ENCODE measurements at places on chromosomes 3 and 15.

GRCh38 chr3:94414418-94414817, 351.6 kb downstream of the NSUN3 start:
- DNase-seq, result no peak

DNA sequence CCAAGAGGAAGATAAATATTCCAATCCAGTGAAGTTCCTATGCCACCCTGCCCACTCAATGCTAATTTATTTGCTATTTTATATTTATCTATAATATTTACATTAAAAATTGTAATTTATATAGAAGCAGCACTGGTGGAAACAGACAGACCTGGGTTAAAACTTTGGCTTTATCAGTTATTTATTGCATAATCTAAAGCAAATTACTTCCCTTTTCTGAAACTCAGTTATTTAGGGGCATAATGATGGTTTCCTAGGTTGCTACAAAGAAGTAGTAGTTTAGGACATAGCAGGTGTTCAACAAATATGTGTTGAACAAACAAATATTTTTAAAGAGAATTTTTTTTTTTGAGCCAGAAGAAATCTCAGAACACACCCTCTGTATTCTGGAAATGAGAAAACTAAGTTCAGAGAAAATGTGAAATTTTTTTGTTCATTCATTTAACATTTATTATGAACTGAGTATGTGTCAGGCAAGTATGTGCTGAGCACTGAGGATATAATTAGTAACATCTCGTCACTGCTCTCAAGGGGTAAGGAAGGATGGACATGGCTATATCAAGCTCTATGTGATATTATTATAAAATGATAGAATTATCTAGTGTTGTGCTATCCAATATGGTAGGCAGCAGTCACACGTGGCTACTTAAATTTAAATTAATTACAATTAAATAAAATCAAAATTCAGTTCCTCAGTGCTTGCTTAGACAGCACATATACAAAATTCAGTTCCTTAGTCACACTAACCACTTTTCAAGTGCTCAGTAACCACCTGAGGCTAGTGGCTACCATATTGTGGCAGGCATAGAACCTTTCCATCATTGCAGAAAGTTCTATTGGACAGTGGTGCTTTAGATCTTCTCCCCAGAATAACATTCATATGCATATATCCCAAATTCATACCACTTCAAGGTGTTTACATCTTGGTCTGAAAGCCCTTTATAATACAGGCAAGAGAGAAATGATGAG, 7.0 kb upstream of the UBE2Q2 start:
- DNase-seq, result no peak

GRCh38 chr3:142211034-142211433, 14.4 kb downstream of the GK5 start:
- no peak for DNase-seq

- no peak for DNase-seq
Measured at GRCh38 chr3:69494185-69494584, 108.3 kb upstream of the FRMD4B start.

DNA sequence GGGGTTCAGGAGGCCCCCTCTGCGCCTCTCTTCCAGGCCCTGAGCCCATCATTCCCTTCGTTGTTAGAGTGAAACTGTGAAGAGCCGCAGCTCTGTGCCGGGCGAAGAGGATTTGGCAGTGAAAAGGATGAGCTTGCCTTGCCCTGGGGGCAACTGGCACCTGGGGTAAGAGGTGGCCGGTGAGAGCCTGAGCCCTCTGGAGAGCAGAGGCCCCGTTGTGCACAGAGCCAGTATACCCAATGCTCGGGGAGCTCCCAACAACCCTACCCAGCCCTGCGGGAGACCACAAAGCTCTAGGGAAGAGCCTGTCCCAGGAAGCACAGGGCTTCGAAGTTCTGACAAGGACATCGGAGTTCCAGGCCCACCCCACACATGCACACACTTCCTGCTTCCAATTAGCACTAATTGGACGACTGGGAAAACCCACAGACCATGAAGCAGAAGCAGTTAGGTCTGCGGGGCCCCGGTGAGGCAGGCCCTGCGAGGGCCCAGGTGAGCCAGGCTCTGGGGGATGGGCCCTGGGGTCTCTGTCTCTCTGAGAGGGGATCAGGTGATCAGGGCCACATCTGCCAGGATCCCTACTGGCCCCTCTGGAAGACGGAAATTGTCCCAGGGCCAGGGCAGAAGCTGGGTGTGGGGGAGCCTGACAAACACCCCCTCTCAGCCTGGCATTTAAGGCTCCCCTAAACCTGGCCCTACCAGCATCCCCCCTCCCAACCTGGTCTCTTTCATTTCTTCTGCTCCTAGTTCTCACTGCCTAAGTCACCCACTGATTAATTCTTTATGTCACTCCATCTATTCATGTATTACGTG, 27.9 kb upstream of the SFMBT1 start:
- no peak for DNase-seq

GRCh38 chr15:78041946-78042345, 35.6 kb downstream of the TBC1D2B start:
- no peak for DNase-seq

DNA sequence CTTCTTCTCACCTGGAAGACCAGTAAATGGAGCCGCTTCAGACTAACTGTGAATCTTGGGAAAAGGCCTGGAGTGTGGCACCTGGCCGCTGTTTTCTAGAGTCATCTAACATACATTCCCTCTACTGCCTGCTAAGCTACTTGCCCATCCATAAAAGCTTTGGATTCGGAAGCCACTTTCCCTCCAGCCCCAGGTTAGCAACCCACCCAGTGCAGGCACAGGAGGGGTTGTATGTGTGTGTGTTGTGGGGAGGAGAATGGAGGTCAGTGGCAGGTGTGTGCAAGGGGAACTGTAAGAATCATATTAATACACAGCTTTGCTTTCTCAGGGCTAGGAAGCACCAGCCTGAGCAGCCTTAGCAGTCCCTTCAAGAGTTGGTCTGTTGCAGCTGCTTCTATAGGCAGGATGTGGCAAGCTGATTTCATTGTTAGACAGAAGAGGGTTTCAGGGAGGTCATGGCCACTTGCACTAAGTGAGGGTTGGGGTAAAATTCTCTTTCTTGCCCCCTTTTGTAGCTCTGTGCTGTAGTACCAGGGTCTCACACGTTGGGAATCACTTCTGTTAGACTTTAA, 8.9 kb downstream of the NSUN3 start:
- no peak for DNase-seq

DNA sequence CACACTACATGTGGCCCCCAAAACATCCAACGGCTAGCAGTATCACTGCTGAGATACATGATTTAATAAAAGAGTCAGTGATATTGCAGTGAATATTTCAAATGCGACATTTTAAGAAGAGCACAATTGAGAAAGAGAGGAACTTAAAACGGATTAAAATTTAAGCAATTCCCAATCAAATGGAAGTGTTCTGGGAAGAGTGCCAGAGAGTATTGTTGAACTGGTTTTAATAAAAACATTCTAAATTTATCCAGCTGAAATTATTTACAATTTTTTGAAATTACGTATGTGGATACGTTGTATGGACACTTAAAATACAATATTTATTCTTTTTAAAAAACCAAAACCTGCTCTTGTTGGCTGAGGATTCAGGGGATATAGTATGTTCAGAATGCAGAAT, 117.7 kb downstream of the C3orf38 start:
- no peak for DNase-seq
